ENCODE measurements at places on chromosomes 2 and 18.

DNA sequence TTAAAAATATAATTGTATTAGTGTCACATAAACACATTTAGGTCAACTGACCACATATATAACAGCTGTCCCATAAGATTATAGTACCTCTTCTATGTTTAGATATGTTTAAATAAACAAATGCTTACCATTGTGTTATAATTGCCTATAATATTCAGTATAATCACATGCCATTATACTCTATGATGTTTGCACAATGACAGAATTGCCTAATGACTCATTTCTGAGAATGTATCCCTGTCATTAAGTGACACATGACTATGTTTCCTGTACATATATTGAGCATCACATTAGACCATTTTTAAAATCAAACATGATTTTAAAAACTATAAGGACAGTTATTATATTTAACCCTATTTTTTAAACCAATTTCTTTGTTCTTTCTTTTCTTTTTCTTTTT, 89.8 kb downstream of the HS6ST1 start:
- DNase-seq = no peak

DNA sequence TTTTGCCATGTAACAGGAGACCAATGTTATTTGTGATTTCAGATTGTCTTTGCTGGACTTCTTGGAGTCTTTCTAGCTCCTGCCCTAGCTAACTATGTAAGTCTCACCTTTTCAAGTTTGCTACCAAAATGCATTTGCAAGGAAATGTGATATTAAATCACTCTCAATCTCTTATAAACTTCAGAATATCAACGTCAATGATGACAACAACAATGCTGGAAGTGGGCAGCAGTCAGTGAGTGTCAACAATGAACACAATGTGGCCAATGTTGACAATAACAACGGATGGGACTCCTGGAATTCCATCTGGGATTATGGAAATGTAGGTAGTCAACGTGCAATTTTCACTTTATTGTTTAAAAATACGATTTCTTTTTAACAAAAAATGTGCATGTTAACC, 3.0 kb downstream of the GKN1 start:
- DNase-seq = no peak

DNA sequence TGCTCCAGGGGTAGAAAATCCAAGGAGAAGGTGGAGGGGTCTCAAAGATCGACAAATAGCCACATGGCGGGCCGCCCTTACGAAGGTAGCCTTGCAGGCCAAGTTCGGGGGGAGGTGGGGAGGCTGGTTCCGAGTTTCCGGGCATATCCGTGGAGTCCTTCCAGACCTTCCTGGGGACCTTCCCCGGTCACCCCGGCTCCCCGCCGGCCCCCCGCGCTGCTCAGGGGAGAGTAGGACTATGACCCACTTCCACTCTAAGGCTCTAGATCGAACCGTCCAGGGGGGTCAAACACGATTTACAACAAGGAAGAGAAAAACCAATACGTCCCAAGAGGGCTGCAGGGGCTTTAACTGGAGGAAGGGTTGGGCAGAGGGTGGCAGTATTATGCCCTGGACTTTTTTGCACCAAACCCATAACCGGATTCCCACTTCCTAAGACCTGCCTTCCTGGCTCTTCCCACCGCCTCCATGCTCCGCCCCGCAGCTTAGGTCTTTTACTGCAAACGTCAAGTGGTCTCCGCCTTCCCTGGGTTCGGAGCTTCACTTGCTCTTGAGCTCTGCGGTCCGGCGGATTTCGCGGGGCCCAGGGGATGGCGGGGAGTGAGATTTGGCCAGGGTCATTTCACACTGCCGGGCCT, 779 bp upstream of the LYPD6 start:
- no peak for DNase-seq

DNA sequence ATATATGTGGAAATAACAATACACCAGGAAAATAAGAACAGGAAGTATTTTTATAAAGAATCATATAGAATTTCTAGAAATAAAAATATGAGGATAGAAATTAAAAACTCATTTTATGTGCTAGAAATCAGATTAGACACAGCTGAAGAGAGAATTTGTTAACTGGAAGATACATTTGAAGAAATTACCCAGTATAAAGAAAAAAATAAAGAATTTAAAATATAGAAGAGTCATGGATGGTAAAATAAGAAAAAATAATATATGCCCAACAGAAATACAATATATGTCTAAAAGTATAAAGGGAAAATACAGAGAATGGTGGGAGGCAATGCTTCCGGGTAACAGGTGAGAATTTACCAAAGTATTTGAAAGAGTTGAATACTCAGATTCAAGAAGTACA, 539.9 kb downstream of the NR4A2 start:
- no peak for DNase-seq

- no peak for DNase-seq
Measured at GRCh38 chr2:63057249-63058143, 6.9 kb downstream of the OTX1 start.

DNA sequence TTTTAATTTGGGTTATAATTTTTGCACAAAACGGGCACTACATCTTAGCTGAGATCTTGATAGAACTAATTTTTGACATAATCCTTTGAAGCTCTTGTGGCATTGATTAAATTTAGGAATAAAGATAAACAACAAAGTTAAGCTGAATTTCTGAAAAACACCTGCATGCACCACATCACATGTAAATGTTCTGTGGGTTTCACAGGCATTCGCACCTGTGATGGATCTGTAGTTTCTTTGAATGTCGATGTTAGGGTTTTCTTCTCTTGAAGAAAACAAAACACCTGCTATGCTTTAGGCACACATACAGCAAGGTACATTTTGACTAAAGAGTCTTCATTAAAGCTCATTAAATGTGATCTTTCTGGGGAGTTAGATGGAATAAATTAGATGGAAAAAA, 60.3 kb downstream of the RPIA start:
- no peak for DNase-seq

- no peak for DNase-seq
Measured at GRCh38 chr18:23832911-23833310, 143.7 kb downstream of the LAMA3 start.

DNA sequence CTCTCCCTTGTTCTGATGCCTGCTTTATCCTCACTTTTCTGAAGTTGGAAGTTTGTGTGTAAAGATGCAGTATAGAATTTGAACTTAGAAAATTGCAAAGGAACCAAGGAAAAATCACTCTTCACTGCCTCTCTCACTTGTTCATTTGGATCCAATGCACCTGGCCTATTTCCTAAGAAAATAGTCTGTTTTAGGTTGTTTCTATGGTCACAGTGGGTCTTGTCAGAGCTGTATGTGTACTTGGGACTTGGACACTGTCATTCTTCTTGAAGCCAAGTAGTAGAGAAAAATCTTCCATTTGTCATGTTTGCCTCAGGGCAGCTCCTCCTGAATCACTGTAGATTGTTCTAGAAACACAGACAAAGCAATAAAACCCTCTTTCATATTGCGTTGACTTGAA, 80.3 kb upstream of the SESTD1 start:
- no peak for DNase-seq

DNA sequence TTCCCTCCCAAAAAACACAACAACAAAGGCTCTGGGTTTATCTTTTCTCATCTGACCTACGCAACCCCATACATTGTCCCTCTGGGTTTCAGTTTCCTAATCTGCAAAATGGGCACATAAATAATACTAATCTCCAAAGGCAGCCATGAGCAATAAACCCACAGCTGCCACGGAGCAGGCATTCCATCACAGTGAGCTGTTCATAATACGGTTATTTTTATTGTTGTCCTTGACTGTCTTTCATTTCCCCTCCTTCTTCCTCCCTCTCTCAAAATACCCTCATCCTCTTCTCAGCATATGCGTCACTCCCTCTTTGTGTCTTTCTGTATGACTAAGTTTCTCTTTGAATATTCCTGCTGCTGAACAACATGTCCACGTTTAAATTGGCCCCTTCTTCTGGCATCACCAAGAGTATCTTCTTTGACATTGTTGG, 129.8 kb upstream of the CAB39 start:
- DNase-seq = no peak

GRCh38 chr2:49080681-49081080, 73.6 kb downstream of the FSHR start:
- DNase-seq = no peak

- DNase-seq = no peak
Measured at GRCh38 chr18:61825386-61825785, 67.4 kb downstream of the RNF152 start.

GRCh38 chr2:3265981-3266924, 111.4 kb downstream of the EIPR1 start:
- no peak for DNase-seq

DNA sequence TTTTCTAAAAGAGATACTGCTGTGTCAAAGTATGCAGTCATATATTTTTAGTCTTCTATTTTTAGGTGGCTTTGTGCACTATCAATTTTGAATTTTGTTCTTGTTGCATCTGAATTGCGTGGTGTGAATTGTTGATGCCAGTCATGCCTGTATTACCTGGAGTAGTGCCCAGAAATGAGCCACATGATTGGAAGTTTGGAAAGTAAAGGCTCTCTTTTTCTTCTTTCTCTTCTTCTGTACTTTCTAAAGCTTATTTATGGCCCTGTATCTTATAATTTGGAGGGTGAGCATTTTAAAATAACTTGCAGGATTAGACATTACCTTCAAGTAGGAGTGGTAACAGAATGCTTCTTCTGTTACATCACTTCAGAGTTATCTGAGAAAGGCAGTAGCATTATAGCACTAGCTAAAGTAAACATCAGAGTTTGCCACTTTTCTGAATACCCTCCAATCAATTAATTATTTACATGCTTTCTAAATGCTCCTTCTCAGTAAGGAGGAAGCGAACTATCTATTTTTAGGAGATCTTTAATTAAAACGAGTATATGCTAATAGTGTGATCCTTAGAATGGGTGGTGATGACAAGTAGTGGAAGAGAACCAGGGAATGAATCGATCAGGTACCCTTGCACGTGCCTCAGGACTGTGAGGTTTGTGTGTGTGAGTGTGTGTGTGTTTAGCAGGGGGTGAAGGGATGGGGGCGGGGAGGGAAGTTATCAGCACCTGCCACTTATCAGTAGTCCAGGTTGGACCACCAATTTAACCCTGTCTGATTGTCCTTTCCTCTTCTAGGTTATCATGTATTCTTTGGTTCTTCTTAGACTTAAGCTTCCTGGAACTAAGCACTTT, 112.5 kb downstream of the MAP3K20 start:
- no peak for DNase-seq

DNA sequence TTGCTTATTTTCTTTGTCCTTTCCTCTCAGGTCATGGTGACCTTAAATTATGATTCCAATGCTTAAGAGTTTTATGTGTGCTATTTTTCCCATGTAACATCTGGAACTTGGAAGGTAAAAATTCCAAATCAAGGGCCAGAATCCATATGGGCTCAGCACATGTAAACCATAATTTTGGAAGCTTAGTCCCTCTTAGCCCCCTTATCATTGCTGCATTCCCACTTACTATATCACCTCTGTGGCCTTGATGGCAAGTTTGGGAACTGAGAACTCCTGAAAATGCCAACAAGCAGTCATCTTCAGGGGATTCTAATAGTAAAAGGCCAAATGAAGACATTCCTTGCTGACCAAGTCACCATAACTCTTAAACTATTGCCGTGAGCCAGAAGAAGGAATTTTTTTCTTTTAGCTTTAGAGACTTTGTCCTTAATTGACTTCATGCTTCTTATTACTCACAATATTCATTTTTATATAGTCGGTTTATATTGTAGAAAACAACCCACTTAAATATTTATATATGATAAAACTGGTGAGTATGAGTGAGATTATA, 251.4 kb downstream of the SLC8A1 start:
- no peak for DNase-seq
